Anterior cingulate cortex (tissue), 58 donors: ENCODE measurements at places on chromosomes 7 and 10.

DNA sequence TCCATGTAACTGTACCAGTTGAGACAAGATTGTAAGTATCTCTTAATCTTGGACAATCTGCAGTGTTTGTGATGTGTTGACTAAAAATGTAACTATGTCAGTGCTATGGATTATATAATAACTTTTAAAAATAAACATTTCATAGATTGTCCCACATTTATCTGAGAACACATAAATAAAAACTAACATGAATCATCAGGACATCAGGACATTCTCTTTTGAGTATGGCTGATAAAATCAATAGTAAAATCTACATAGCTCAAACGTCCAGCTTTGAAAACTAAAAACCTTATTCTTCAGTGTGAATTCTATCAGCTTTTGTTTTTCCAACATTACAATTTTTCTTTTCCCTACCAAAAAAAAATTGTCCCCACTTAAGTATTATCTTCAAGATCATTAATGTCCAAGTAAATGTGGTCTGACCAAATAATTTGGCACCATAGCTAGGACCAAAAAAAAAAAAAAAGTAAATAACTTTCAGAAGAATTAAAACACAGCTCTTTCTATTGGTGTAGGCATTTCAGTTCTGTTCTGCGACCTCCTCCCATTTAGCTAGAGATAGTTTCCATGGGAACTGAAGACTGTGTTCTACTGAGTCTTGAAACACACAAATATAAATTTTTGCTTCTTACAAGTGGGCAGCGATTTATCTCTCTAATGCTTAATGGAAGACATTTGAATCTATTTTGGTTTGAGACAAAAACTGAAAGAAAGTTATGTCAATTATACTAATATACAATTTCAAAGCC lies 123.0 kb upstream of the SGCE start:
- DNase-seq: no peak

GRCh38 chr7:111388912-111389311 lies 173.4 kb downstream of the IMMP2L start:
- DNase-seq: no peak

- DNase-seq: no peak
Observed at GRCh38 chr10:110413903-110414547, 83.7 kb upstream of the DUSP5 start.

DNA sequence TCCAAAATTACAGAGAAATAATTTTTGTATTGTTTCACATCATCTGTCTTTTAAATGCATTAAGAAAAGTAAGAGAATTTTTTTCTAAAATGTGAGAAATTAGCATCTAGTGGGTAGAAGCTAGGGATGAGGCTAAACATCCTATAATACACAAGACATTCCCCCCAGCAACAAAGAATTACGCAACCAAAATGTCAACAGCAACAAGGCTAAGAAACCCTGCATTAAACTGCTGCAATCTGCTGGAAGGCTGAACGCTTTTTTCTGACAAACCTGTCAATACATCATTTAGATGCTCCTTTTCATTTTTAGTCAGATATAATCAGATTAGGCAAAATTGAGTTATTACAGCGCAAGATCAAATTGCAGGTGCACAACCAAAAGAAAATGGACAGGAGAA lies 162.2 kb downstream of the C1GALT1 start:
- no peak for DNase-seq

GRCh38 chr7:38217672-38218071 lies 39.6 kb downstream of the STARD3NL start:
- no peak for DNase-seq

- DNase-seq: no peak
Observed at GRCh38 chr10:70940834-70941568, 52.6 kb upstream of the PCBD1 start.

GRCh38 chr7:141649137-141649864 lies 52.7 kb downstream of the DENND11 start:
- DNase-seq: no peak

DNA sequence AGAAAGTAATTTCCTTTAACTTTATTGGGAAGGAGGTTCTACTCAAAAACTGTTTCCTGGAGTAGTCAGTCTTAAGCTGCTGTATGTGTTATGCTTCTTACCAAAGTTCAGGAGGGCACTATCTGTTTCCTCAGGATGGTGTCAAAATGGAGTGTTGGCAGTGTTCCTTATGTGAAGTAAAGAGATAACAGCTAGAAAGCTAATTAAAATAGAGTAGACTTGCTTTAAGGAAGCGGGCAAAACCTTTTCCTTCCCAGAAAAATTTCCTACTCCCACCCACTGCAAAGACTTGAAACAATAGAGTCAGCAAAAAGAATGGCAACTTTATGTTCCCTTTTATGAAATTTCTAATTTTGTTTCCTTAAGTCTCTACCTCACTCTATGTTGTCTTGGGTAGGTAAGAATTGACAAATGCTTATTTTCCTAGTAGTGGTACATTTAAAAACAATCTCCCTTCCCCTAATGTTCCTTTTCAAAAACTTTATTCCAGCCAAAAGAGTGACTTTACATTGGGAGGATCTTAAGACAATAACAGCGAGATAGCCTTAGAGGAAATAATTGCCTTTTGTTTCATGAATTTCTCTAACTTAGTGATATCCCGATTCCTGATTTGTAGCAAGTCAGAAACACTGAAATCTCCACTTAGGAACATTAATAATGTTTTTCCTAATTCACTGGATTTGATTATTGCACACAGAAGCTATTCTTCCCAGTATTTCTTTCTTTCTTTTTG lies 26.5 kb upstream of the ENTPD1 start:
- DNase-seq: no peak

- DNase-seq: no peak
Observed at GRCh38 chr7:93601363-93601762, 26.8 kb upstream of the CALCR start.

GRCh38 chr10:34231441-34232180 lies 583.5 kb downstream of the PARD3 start:
- DNase-seq: no peak

GRCh38 chr7:69130396-69130795 lies 467.9 kb upstream of the AUTS2 start:
- no peak for DNase-seq

DNA sequence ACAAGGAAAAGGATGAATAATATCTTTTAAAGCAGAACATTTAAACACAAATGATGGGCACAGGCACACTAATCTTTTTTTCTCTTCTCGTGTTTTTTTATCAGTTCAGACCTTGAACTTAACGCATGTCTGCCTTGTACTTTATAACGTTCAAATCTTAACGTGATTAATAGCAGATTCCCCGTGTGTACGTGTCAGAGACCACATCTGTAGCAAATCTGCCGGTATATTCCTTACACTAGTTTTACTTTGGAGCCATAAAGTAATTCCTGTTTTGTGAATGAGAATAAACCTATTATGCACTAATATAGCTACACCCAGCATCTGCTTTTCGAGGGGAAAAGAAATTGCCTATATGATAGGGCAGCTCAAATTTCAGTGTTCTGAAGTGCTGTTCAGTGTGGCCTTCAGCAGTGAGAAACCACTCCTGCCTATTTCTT lies 166.0 kb upstream of the TCF7L2 start:
- DNase-seq: no peak

GRCh38 chr10:45239642-45240041 lies 75.8 kb downstream of the OR13A1 start:
- no peak for DNase-seq

- DNase-seq: no peak
Observed at GRCh38 chr7:37765872-37766525, 82.4 kb upstream of the NME8 start.

- no peak for DNase-seq
Observed at GRCh38 chr10:10605551-10606081, 412.1 kb upstream of the CELF2 start.

GRCh38 chr7:1794888-1795542 lies 124.9 kb downstream of the ELFN1 start:
- DNase-seq: no peak

- DNase-seq: no peak
Observed at GRCh38 chr7:24050991-24051560, 232.9 kb upstream of the NPY start.

GRCh38 chr10:125161707-125162119 lies 1.4 kb upstream of the CTBP2 start:
- no peak for DNase-seq

- DNase-seq: no peak
Observed at GRCh38 chr10:119250641-119251314, 43.4 kb downstream of the GRK5 start.

DNA sequence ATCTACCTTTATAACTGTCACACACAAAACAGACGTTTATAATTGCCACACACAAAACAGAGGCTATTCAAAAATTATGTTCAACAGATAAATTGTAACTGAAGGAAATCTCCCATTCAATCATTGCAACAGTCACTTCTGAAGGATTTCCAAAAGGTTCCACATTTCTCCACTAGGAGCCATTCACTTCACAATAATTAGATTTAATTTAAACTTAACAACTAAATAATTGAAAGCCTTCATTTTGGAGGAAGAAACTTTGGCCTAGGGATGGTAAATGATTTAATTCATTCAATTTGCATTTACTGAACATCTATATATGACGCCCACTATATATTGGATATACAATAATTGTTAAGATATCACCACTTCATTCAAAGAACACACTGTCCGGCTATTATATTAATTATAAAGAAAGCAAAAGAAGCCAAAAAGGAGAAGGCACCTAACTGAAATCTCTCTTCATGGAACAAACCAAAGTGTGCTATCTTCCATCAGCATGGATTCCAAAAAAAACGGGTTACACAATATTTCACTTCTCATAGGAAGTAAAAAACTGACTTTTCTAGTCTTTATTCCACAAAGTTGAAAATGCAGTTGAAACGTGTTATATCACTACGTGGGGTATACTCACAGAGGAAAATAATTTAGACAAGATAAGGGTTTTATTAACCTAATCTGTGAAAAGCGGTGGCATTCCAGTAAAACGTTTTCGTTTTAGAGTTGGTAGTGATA lies 1.7 kb downstream of the ATAD1 start:
- DNase-seq: no peak

DNA sequence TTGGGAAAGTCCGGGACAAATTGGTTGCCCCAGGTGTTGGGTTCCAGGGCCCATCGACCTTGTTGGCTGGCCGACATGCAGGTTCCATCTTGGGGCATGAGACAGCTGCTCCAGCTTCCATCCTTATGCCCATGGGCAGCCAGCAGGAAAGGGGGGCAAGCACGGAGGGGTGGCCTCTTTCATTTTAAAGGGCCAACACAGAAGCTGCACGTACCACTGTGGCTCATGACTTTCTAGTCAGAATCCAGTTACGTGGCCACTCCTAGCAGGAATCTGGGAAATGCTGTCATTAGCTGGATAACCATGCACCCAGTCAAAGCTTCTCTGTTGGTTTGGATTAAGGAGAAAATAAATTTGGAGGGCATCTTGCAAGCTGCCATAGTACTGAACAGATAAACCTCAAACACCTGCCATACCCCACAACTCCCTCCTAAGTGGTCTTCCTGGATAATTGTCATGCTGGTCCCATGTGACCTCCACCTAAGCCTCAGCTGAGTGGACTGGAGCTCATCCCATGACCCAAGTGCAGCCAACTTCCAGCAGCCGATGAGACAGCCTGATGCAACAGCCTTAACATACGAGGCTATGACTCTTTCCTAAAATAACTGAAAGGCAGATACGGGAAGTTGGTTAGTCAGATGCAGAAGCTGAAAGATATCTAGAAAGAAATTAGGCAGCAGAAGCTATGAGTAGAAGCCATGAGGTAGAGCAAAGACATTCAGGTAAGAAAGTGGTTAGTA lies 21.4 kb upstream of the GSDME start:
- DNase-seq: peak; percentile 10

- no peak for DNase-seq
Observed at GRCh38 chr7:13241416-13241815, 554.0 kb downstream of the ARL4A start.

GRCh38 chr10:29524720-29525119 lies 110.1 kb downstream of the SVIL start:
- no peak for DNase-seq

- DNase-seq: no peak
Observed at GRCh38 chr10:109115179-109115578, 808.1 kb downstream of the XPNPEP1 start.

GRCh38 chr7:137003566-137003965 lies 135.1 kb downstream of the CHRM2 start:
- no peak for DNase-seq

- no peak for DNase-seq
Observed at GRCh38 chr7:112176241-112176640, 30.0 kb downstream of the DOCK4 start.

GRCh38 chr10:93220296-93221170 lies 146.8 kb downstream of the CYP26A1 start:
- no peak for DNase-seq

- DNase-seq: no peak
Observed at GRCh38 chr7:65749518-65749917, 123.4 kb upstream of the VKORC1L1 start.

- DNase-seq: no peak
Observed at GRCh38 chr10:24804956-24805355, 81.3 kb upstream of the ARHGAP21 start.

GRCh38 chr7:103073989-103074518 lies 542 bp downstream of the FBXL13 start:
- DNase-seq: no peak

DNA sequence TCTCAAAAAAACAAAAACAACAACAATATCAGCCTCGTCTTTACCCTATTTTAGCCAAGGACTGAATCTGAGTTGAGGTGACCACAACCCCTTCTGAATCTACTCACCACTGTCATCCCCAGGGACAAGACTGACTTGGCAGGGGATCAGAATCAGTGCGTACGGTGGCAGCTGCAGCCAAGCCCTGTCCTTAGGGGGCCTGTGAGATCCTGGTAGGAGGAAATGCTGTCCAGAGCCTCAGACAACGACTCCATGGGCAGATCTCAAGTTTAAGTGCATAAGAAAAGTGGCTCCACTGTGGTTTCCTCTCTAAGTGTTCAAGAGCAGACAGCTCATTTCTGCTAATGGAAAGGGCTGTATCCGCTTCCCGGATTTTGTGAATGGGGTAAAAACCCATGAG lies 22.4 kb upstream of the CYTH3 start:
- no peak for DNase-seq

- DNase-seq: no peak
Observed at GRCh38 chr7:41730161-41730560, 27.3 kb upstream of the INHBA start.

- no peak for DNase-seq
Observed at GRCh38 chr7:73343671-73344380, 15.9 kb downstream of the FKBP6 start.

DNA sequence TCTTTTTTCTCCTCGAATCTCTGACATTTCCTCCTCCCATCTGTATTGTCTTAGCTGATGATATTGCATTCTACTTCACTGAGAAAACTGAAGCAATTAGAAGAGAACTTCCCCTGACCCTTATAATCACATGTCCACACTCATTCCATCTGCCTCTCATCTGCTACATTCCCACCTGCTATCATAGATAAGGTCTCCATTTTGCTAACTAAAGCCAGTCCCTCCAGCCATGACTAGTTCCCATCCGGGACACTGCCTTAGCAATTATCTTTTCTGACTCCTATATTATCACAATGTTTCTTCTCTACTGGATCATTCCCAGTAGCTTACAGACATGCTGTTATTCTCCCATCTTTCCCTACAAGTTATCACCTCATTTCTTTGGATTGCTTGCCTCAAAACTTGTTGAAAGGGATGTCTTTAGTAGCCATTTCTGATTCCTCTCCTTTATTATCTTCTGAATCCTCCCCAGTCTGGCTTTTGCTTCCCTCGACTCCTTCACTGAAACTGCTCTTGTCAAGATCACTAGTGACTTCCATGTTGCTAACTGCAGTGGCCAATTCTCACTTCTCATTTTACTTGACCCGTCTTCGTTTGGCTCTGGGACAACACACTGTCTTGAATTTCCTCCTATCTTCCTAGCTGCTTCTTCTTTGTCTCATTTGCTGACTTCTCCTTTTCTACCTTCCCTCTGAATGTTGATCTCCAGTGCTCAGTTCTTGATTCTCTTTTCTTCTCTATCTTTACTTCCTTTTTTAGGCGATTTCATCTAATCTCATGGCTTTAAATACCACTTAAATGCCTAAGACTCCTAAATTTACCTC lies 35.9 kb downstream of the FZD1 start:
- DNase-seq: no peak
